ENCODE measurements at places on chromosomes 16 and 17.

- DNase-seq, result no peak
These were observed 26.5 kb upstream of the SBK1 start for GRCh38 chr16:28265822-28266221.

DNA sequence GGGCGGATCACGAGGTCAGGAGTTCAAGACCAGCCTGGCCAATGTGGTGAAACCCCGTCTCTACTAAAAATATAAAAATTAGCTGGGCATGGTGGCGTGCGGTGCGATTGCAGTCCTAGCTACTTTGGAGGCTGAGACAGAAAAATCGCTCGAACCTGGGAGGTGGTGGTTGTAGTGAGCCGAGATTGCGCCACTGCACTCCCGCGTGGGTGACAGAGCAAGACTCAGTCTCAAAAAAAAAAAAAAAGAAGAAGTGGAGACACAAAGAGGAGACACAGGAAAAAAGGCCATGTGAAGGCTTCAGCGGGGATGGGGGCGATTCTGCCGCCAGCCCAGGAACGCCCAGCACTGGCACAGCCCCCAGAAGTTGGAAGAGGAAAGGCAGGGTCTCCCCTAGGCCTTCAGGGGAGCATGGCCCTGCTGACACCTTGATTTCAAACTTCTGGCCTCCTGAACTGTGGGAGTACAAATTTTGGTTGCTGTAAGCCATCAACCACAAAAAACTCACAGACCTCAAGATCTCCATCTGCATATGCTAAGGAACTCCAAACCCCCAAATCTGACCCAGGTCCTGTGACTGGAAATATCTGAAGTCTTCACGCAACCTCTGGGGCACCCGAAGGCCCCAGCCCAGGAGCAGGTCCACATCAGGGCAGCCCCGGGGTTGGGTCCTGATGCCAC is 7.0 kb downstream of the SGSH start:
- peak; percentile 52 for DNase-seq

GRCh38 chr16:11396241-11397048 is 51.2 kb downstream of the RMI2 start:
- peak; percentile 54 for DNase-seq

DNA sequence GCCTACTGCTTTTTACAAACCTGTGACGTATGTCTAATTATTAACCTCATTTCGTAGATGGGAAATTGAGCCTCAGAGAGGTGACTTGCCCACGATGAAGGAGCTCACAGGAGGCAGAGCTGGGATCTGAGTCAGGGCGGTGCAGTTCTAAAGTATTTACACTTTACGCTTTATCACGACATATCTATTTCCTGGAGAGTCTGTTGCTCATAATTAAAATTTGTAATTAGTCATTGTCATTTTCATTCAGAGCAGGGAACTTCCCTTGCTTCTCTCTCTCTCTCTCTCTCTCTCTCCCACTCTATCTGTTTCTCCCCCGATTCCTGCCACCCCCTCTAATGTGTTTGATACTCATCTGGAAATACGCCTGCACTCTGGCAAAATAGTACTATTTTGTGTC is 5.9 kb downstream of the SLC5A11 start:
- no peak for DNase-seq

DNA sequence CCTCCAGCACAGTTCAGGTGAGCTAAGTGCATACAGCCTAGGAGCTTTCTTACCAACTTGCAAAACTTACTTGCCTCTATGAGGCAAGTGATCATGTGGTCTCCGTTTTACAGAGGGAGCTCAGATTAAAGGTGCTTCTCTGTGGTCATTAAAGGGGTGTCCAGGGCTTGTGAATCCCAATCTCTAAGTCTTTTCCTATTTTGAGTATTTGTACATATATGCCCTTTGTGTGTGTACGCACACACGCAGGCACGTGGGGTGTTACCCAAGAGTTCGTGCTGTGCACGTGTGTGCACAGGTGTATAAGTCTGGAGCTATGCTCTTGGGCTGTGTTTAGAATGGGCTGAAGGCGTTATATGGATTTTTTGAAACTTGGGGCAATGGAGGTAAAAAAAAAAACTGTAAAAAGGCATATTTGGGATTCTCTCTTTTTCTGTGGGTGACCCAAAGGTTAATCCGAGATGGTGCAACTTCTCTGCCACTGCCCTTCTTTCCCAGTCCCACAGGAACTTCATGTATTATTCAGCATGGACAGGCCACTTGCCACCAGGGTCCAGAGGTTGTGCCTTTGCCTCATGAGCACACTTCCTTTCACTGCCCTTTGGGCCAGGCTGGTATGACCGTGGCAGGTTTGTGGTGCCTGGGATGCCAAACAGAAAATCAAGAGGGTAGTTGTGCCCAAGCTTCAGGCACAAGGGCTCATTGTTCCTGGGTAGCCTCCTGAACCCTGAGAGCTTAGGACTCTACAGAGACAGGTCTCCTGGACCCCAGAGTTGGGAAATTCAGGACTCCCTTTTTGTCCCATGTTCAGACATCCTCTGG is 1.5 kb downstream of the ABCC3 start:
- no peak for DNase-seq

- DNase-seq, result no peak
These were observed 60.1 kb upstream of the CNEP1R1 start for GRCh38 chr16:49964973-49965372.

GRCh38 chr17:33140413-33141099 is 148.9 kb downstream of the SPACA3 start:
- no peak for DNase-seq

DNA sequence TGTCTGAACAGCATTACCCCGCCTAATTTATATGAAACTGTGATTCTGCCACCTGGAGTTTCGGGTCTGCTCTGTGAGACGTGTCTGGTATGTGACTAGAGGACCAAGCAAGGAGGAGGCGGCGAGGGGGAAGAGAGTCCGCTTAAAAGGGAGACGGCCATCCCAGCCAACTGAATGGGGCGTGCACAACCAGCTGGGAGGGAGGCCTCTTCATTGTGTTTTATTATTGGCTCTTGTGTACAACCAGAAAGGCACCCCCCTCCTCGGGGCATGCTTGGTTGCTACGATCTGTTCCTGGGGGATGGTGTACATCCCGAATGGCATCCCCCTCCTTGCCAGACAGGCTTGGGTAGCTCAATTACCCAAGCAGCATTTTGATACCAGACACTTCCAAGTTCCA is 384.5 kb upstream of the SALL1 start:
- DNase-seq, result no peak

GRCh38 chr17:42893359-42893758 is 7.2 kb upstream of the G6PC1 start:
- DNase-seq, result no peak

DNA sequence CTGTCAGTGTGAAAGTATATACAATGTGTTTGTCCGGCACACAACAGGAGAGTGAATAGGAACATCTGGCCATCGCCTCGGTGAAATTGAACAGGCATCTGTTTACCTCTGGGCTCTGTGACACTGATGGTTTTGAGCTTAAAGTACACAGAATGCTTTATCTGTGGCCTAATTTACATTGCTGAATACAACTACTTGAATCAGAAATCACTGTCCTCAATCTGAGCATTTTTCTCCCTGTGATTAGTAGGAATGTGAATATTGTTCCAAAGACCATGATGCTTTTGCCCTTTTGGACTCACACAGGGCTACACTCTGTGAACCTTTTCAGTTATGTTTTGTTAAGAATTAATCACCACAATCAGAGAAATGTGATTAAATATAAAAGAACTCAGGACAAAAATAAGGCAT is 323.0 kb upstream of the TBX2 start:
- no peak for DNase-seq

- DNase-seq, result no peak
These were observed 22.5 kb downstream of the CLUAP1 start for GRCh38 chr16:3523281-3523680.
